ENCODE measurements at places on chromosomes 2 and 18.

DNA sequence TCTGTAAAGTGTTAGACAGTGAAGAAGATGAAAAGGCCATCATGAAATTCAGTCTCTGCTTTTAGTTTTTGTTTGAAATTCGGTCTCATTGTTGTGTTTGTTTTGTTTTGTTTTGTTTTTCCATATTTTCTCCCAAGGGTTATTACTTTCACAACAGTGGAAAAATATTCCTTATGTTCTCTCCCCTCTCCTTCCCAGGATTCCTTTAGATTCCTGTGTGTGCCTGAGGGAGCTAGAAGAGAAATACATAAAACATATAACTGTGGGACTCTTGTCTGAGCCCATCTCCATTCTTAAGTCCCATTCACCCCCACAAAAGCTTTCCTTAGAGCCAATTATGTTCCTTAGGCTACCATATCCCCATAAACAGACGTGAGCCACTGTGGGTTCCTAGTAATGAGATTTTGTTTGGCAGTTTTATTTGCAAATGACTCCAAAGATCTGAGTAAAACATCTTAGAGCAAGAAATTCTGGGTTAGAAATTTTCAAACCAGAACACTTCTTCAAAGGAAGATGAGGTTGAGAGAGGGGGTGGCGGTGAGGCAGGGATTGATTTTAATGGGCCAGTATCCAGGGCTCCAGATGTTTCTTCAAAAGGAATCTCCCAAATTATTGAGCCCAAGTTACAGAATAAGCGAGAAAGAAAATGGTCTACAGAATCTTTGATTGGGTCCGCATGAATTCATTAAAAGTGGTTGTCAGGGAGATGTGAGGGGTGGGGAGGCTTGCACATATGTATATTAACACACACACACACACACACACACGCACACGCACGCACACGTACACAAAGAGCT, 157.8 kb upstream of the TNP1 start:
- DNase-seq, result no peak

DNA sequence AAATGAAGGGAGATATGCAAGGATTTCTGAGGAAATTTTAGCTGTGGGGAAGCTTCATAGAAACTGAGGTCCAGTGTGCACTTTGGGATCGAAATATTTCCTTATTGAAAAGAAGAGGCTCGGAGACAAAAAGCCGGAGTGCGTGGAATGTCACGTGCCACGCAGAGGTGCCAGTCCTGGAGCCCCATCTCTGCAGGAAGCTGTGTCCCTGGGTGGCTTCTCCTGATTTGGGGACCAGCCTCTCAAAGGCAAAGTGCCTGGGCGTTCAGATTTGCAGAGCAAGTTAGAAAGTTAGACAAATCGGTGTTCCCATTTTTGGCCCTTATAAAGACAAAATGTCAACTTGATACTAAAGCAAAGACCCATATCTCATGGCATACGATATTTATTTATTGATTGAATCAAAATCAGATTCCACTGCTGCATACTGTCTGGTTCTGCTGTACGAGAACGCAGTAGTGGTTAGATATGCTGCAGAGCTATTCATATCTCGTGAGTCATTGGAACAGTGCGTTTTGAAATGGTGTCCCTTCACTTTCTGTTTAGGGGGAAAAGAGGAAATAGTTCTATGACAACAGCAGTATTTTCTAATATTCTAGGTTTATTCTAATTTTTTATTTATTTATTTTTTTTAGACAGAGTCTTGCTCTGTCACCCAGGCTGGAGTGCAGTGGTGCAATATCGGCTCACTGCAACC, 9.1 kb upstream of the ATG16L1 start:
- DNase-seq, result no peak

- no peak for DNase-seq
These were observed 179.9 kb upstream of the FN1 start for GRCh38 chr2:215615803-215616174.

DNA sequence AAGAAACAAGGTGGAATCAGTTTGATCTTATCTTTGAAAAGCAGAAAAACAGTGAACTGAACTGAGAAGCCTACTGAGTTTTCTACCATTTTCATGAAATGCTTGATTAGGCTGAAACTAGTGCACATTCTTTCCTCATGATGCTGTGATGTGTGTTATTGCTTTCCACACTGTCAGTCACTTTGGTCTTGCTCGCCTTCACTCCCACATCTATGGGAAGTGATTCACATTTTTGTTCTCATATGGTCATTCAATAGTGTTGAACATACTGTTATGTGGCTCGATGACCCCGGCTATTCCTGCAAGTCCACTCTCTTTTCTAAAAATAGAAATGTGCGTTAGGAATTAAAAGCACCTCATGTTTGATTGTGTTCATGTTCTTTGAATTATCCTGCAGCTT, 129.7 kb downstream of the TGIF1 start:
- DNase-seq, result no peak

DNA sequence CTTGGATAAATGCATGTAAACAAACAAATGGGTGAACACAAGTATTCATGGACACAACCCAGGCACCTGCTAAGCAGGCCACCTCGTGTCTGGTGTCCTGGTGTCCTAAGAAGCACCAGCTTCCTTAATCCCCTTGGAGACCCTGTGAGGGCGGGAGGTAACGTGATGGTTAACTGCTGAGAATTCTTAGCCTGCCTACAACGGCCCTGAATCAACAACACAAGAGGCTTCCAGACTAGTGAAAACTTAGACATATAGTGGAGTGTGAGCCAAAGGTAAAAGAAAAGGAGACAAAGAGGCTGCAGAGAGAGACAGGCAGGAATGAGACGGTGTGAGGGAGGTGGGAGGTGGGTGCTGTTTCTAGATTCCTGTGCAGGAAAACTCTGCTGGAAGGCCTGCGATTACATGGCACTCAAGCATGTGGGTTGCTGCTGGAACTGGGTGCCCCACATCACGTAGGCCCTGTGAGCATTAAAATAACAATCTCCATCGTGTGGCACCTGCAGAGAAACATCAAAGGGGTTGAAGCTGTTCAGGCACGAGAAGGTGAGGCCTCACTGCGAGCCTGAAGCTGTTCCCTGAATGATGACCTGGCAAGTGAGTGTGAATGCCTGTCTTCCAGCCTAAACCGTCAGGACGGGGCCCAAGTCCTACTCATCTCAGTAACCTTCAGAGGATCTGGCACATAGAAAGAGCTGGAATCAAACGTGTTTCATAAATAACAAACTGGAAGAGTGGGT, 64.2 kb downstream of the RPL37A start:
- no peak for DNase-seq

DNA sequence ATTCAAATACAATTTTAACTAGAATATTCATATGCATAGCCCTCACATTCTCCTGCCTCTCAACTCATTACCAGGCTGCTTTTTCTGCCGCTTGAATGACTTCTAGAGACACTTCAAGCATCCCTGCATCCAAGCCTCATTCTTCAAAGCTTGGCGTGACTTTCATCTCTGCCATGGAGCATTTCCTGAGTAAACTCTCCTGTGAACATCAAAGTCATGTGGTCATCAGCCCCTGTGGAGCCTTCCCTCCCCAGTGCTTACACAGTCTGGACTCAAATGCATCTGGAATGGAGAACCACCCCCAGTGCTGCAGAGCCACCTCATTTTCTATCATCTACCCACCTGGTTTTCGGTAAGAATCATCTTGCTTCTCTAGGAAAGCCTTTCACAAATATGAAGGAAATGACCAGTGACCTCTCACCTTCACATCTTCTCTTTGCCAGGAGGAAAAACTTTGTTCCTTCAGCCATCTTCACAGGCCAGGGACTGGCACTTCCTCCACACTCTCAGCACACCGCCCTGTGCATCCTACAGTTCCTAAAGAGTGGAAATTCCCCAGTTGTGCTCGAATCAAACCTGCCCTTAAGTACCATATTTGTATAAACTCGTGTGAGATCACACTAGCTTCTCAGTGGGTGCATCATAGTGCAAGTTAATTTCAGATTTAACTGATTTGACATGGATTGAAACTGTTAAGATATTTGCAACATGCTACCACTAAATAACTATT, 116.4 kb downstream of the COL6A3 start:
- DNase-seq, result no peak

DNA sequence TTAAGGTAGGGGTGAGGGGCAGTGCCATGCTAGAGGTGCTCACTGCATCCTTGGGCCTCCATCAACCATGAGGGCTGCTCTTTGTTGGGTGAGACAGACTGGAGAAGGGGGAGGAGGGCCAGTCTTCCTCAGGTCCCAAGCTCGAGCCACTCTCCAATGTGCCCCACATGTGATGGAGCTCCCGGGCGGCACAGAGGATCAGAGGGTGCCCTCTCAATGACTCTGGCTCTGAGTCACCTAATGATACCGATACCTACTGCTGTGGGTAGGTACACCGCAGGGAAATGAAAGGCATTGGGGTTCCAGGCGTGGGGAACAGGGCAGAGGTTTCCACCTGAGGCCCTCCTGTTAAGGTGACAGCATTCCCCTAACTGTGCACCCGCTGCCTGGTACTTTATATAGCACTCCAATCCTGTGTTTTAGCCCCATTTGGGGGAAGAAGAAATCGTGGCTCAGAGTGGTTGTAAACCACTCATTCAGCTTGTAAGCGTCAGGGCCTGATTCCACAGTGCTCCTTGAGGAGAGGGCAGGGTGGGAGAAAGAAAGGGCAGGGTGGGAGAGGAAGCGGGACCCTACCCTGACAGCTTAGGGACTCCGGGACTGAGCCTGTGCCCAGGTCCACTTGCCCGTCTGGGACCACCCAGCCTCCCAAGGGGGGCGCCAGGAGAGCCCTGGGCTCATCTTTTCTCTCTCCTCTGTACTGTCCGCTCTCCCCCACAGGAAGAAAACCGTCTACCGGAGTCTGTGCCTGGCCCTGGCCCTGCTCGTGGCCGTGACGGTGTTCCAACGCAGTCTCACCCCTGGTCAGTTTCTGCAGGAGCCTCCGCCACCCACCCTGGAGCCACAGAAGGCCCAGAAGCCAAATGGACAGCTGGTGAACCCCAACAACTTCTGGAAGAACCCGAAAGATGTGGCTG, 1.8 kb downstream of the B3GNT7 start:
- no peak for DNase-seq

GRCh38 chr2:151953467-151953866, 125.2 kb upstream of the ARL5A start:
- no peak for DNase-seq

DNA sequence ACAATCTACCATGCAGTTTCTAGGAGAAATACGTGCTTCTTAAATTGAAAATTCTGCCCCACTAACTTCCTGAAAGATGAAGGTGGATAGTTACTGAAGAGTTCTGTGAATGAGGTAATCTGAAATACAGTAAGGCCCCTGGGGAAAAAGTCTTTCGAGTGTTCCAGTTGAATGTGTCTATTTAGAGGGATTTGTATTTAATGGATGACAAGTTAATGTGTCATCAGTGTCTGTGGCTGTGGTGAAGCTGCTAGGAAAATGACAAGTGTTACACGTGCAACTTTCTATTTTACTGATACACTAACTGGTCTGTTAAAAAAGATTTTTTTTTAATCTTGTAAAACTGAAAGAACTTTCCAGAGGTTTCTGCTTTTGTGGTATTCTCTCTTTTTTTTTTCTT, 384.6 kb downstream of the STK39 start:
- DNase-seq, result no peak

- DNase-seq, result no peak
These were observed 62.8 kb upstream of the LAPTM4A start for GRCh38 chr2:20113986-20114938.

GRCh38 chr2:129276978-129277584, 702.4 kb upstream of the RAB6C start:
- no peak for DNase-seq

DNA sequence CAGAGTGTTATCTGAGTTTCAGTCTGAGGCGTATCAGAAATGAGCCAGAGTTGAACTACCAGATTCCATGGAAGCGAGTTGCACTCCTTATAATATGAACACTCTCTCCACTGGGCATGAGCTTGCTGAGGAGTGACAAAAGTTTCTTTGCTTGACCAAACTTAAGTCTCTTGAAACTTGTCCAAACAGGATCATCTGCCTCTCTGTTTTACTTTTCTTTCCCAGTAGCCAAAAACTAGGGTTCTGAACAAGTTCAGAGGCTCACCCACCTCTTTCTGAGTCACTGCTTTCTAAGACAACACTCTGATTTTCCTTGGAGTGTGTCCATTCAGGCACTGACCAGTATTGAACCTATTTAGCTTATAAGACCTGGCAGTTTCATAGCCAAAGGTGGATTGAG, 233.2 kb upstream of the TCF4 start:
- DNase-seq, result no peak

DNA sequence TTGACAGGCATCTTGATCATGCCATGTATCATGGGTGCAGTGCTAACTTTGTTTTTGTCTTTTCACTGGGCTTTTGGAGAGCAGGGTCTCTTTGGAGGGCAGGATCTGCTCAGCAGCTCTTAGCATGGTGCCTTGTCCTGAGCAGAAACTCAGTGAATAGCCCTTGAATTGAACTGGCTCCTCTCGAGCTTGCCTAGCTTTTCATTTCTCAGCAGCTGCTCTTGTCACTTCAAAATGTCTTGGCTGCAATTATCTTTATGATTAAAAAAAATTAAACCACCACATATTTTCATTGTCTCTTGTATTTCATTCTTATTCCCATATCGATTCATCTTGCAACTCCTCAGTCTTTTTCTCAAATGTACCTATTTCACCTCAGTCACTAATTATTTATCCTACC, 50.5 kb downstream of the CCDC85A start:
- no peak for DNase-seq

DNA sequence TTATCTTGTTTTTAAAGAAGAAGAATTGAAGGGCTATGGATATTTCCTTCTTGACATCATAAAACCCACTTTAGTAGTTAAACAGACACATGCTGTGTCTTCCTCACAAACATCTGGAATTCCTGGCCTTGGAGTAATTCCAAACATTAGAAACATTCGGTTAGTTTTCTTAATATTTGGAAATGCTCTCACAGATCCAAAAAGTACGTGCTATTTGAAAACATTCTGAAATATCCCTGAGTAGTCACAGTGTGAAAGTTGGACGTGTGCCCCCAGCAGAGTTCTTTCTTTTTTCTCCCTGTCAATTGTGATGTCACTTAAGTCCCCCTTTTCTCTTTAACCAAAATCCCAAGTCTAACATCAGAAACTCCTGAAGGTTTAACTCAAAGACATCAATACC, 91.3 kb downstream of the ANTXR1 start:
- DNase-seq, result no peak

GRCh38 chr2:31282634-31283033, 48.7 kb downstream of the EHD3 start:
- no peak for DNase-seq

GRCh38 chr2:62118160-62118559, 77.8 kb upstream of the B3GNT2 start:
- DNase-seq, result no peak

- DNase-seq, result no peak
These were observed 394.9 kb upstream of the TRIB2 start for GRCh38 chr2:12321886-12322285.

GRCh38 chr2:60881047-60881932, at the start of gene REL:
TSS of gene REL (plus strand) at chr2:60881574. CDS start at chr2:60881841, 267 bp downstream.
- DNase-seq, result peak; percentile 88

GRCh38 chr18:62354151-62354550, 29.0 kb downstream of the TNFRSF11A start:
- DNase-seq, result no peak

- no peak for DNase-seq
These were observed 358.5 kb upstream of the HNRNPA3 start for GRCh38 chr2:176854062-176854461.

- DNase-seq, result no peak
These were observed 18.1 kb downstream of the ZNF516 start for GRCh38 chr18:76476665-76477561.
